ENCODE measurements at places on chromosomes 5 and 9.

GRCh38 chr5:150023136-150023535 lies 22.6 kb downstream of the HMGXB3 start:
- DNase-seq, result no peak

GRCh38 chr5:100890461-100891008 lies 12.5 kb downstream of the ST8SIA4 start:
- DNase-seq, result no peak

- no peak for DNase-seq
Measured at GRCh38 chr9:130189840-130190239, 17.6 kb downstream of the NCS1 start.

DNA sequence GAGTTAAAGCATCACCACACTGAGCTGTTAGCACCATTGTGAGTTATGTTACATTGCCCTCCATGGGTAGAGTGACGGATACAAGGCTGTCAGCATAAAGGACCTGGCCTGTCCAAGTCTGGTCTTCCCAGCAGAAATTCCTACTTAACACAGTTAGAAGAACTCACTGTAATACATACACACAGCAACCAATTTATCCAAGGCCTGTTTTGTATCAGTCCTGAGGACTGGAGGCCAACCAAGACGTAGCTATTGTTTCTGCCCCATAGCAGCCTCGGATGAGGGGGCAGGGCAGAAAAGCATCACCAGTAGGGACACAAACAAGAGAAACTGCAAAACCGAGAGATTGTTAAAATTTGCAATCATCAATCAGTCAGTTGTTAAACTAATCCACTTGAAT lies 66.0 kb upstream of the CKMT2 start:
- DNase-seq, result no peak

DNA sequence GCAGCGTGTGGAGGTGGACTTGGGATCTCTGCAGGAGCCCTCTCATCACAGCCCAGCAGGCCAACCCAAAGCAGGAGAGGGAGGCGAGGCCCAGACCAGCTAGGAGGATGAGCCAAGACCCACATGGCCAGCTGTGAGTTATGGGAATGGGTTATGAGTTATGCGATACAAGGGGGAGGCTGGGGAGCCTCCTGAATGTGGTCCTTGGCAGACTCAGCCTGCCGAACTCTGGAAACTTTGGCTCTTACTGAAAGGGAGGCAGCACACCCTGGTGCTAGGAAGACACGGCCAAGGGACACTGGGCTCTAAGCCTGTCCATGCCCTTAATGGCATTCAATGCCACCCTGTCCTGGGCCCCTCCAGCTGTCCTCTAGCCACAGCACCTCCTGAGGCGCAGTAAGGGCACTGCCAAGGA lies 7.7 kb upstream of the VAV2 start:
- DNase-seq, result no peak

DNA sequence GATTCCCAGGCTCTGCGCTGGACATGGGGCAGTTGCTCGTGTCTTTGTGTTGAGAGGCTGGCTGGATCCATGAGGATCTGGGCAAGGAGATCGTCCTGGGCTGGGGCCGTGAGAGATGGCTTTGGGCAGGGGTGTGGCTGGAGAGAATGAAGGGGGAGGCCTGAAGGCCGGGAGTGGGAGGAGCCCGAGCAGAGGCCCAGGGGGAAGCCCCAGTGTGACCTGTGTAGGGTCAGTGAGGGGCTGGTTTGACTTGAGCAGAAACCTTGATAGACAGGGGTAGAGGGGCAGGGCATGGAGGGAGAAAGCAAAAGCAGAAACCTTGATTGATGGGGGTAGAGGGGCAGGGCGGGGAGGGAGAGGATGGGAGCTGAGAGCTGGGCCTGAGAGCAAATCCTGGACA lies 54.4 kb upstream of the ASS1 start:
- no peak for DNase-seq

DNA sequence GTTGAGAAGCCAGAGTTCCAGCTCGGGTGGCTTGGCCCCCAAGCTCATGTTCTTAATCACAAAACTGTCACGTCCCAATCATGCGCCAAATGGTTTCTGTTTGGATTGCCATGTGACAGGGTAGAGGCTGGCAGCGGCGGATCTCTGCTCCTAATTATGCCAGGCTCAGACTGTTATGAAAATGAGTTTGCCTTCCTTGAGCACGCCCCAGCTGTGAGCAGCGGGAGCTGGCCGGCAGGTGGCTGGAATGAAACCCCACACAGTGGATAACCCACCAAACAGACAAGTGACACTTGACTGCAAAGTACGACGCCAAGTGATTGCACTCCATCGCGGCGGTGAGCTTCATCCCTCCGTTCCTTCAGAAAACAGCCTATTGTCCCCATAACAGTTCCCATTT lies 75.4 kb downstream of the CFAP77 start:
- no peak for DNase-seq

DNA sequence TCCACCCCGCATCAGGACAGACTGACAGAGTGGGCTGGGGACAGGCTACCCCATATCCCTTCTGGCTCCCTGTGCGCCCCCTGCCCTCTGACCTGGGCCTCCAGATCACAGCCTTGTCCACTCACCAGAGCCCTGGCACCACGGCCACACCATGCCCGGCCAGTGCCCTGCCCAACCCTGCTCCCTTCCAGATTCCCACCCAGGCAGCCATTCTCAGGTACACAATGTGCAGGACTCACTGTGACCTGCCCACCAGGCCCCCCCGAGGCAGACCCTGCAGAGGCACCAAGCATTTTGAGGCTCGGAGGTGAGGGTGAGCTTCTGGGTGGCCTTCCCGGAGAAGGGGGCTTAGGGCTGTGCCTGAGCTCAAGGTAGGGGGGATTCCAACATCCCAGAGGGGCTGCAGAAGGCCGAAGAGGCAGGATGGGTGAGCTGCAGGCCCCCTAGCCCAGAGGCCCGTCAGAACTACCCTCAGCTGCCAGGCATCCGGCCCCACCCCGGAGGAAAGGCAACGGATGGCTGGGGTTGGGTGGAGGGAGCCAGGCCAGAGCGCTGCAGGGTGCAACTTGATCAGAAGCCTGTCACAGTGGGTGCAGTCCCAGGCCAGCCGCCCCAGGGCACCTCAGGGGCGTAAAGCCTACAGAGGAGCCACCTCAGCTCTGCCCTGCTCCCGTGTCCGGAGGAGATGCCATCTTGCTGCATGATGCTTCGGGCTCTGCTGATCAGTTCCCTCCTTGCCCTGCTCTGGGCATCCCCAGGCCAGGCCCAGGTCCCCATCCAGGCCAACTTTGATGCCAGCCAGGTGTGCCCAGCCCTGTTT lies at the start of gene LCNL1:
LCNL1 (plus strand) TSS at position 762 of the 820 bp plus-strand sequence. CDS start 594 bp downstream, outside the sequence.
- DNase-seq, result no peak

DNA sequence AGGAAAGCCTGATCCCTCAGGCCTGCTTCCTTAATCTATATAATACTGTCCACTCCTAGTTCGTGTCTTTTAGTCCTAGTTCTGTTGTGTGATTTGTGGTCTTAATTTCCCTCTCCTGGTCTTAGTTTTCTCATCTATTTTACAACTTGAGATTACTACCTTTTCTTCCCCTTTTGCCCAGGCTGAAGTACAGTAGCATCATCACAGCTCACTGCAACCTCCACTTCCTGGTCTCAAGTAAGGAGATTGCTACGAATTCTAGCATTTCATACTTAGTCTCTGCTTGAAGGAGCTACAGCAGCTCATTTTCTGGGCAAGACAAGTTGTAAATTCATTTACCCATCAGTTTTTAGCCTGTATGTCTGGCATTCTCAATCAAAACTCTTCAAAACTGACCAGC lies 5.5 kb downstream of the TRIM32 start:
- no peak for DNase-seq

GRCh38 chr5:170581211-170581610 lies 77.4 kb downstream of the KCNIP1 start:
- no peak for DNase-seq

GRCh38 chr9:79551994-79552393 lies 19.8 kb upstream of the TLE4 start:
- DNase-seq, result no peak

DNA sequence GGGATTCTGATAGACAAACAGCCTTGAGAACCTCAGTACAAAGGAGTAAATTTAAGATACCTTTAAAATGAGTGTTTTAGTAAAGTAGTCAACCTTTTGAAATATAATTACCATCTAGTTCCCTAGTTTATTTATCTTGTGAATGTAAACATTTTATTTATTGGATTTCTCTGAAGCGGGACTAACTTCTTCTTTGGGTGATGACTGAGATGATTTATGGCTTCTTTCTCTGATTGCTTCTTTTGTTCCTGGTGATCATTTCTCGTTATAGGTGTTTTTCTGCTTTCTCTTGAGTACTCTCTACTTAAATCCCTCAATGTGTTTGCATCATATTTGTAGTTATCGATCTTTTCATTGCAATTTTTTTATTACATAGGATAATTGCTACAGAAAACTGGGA lies 33.2 kb downstream of the PRDM6 start:
- DNase-seq, result no peak

GRCh38 chr9:99419070-99419469 lies 197.0 kb downstream of the SEC61B start:
- no peak for DNase-seq

DNA sequence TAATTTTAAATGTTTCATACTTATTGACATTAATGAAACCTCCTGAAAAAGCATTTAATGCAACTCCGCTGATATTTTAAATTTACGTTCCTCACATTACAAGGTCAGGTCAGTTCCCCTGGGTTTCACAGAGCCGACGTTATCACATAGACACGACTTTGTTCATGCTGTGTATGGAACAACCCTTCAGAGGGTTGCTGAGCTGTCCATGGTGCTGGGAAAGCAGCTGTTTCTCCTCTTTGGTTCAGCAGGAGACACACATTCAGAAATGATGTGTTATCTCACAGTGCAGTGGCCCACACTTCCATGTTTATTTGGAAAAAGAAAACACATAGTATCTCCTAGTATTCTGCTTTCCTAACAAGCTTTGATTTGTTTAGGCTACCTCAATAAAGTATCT lies 53.5 kb downstream of the PPP2R2B start:
- no peak for DNase-seq

DNA sequence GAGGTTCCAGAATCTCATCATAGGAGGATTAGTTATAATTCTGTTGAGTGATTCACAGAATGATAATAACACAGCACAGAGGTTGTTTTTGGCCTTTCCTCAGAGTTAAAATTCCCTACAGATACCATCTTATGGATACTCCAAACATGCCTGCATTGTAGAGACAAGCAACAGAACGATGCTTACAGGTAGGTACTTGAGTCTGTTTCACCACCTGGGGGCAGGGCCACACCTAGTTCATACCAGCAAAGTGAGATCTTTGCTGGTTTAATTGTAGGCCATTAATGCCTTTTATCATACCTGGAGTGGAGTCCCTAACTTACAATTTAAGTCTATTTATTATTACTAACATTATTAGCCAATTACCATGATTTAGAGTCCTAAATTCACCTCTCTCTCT lies 416.5 kb upstream of the TLE4 start:
- no peak for DNase-seq

- DNase-seq, result no peak
Measured at GRCh38 chr5:159877894-159878448, 38.3 kb upstream of the ADRA1B start.

GRCh38 chr9:100473276-100474081 lies 530 bp downstream of the TMEFF1 start:
- no peak for DNase-seq

DNA sequence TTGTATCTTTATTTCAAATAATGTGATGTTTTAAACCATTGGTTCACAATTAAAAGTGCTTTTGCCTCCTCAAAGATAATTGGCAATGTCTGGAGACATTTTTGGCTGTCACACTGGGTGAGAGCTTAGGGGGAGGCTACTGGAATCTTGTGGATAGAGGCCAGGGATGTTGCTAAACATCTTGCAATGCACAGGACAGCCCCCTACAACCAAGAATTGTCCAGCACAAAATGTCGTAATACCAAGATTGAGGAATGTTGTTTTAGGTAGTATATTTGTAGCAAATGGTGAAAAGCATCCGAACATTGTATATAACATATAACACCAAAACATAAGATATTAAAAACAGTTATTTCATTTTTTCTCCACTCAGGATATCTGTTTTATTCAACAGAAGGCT lies 99.8 kb downstream of the SLC44A1 start:
- no peak for DNase-seq

GRCh38 chr9:124216474-124217176 lies 41.1 kb upstream of the NEK6 start:
- peak; percentile 14 for DNase-seq
